ENCODE measurements at places on chromosomes 3 and 15. TPM values are rescaled to one million over a fixed set of nuclear protein-coding genes. Genes with fewer than 3 reads are reported as not detected.

DNA sequence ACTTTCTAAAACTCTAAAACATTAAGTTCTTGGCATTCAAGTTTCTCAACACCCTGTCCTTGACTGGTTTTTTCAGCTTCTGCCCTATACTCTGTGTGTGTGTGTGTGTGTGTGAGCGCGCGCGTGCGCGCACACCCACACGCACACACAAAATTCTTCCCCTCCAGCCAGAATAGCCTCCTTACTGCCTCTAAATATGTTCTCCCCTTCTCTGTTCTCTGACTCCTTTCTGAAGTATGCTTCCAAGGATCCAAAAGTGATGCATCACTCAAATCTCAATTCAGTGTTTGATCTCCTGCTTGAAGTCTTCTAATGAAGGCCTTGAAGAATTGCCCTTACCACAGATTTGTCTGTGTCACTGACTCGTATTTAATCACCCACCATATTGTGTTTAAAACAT, 129.8 kb downstream of the SLC25A26 start:
- DNase-seq, result no peak

GRCh38 chr3:89697321-89697916, 590.0 kb downstream of the EPHA3 start:
- no peak for DNase-seq

- peak; percentile 7 for DNase-seq
These were observed 92.7 kb upstream of the OCA2 start for GRCh38 chr15:28191832-28192231.

DNA sequence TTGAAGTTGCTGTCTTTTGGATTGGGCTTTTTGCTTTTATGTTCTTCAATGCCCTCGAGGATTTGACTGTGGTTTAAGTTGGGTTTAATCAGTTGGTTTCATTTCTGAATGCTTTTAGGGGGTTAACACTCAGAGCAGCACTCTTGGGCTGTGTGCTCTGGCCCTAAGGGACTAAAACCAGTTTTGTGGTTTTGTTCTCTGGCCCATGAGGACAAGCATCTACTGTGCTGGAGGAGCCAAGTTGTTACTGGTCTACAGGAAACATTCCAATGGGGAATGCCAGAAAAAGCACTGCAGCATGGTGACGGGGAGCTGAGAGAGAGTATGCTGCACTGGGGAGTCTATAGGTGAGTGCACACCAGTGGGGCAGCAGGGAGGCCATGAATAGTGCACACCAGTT, 596.9 kb downstream of the ZBBX start:
- DNase-seq, result no peak

- DNase-seq, result no peak
These were observed 101.2 kb upstream of the MEX3B start for GRCh38 chr15:82146990-82147461.

GRCh38 chr3:180284331-180285110, 247.8 kb upstream of the PEX5L start:
- DNase-seq, result no peak

GRCh38 chr3:187773233-187774184, 28.2 kb upstream of the BCL6 start:
- no peak for DNase-seq

- no peak for DNase-seq
These were observed 33.2 kb downstream of the SMAD6 start for GRCh38 chr15:66734961-66735908.

DNA sequence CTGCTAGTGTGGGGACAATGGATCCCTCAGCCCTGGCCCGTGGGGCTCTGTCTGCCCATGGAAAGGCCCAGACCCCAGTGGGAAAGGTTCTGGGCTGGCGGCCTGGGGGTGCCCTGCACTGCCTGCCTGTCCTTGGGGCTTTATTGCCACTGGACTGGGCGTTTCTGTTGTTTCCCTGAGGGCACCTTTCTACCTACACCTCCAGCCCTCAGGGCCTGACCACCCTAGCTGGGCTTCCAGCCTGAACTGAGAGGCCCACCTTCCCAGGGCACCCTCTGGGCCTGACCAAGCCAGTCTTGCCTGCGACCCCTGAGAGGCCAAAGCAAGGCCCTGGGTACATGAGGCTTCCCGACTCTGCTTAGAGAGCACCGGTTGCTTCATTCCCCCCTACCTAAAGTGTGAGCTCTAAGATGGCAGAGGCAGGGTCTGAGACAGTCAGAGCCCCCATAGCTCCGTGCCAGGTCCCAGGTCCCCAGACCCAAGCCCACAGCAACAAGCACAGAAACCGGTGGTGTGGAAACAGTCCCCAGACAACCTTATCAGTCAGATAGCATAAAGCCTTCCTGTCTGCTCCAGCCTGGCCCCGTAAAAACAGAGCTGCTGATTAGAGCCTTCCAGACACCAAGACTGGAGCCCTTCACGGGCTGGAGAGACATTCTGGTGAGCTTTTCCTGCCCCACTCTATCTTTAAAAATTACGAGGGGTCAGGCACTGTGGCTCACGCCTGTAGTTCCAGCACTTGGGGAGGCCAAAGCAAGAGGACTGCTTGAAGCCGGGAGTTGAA, 102.8 kb downstream of the CHSY1 start:
- no peak for DNase-seq

GRCh38 chr3:181278468-181279238, 289.1 kb upstream of the DNAJC19 start:
- DNase-seq, result no peak

DNA sequence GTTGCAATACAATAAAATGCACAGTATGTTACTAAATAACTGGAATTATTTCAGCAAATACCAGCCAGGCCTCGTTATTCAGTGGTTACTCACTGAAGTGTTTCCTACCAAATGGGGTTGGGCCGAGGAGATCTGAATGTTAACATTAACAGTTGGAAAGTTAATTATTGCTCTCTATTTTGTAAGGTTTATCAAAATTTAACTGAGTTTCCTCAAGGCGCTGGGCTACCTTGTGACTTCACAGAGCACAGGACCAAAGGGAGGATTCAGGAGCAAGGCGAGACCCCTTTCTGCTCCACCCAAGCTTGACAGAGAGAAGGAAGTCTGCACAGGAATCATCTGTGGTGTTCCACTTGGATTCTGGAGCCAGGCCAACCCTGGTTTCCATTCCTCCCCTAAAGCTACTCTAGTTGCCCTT, 21.6 kb downstream of the ADAMTS9 start:
- DNase-seq, result no peak

DNA sequence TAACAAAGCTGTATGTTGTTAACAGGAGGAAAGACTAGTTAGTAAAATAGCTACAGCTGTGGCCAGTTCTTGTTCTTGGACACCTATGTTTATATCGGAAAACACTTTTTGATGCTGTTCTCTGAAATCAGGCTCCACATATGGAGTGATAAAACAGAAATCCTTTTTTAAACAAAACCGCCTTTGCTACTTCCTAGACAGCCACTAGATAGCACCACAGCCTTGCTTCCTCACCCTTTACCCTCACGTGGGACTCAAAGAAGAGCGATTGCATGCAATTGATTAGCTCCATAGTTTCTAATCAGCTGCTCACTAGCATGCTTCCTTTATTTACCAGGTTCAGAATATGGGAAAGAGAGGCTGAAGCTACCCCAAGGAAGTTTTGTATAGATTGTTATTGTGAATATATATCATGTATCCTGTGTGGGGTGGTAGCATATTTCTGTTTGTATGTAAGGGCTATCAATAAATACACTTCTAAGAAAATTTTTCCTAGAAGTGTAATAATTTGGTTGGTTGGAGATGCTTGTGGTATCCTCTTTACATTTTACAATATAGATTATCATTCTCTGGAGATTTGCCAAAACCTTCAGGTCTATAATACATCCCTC, 4.3 kb upstream of the MTFMT start:
- no peak for DNase-seq

- no peak for DNase-seq
These were observed 36.5 kb downstream of the ECT2 start for GRCh38 chr3:172787019-172787418.

- DNase-seq, result no peak
These were observed 8.1 kb downstream of the PGBD4 start for GRCh38 chr15:34109797-34110663.

DNA sequence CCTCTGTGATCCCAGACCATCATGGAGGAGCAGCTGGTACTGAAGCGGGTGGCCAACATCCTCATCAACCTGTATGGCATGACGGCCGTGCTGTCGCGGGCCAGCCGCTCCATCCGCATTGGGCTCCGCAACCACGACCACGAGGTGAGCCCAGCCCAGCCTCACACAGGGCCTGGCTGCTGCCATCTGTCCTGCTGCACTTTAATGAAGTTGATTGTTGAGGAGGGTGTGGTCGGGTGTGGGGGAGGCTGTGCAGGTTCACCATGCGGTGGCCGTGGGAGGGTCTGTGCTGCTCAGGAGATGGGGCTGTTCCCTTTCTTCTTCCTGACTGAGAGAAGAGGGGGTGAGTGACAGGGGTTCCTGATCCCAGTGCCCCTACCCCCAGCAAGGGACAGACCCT, 30.6 kb downstream of the ACAD9 start:
- peak; percentile 6 for DNase-seq

DNA sequence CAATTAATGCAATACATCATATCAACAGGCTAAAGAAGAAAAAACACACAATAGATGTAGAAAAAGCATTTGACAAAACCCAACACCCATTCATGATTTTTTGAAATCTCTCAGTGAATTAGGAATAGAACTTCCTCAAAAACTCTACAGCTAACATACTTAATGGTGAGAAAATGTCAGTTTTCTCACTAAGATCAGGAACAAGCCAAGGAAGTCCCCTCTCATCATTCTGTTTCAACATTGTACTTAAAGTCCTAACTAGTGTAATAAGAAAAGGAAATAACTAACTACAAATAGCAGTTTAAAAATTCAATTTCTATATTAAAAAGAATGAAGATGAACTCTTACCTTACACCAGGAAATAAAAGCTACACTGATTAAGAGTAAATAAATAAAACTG, 77.8 kb downstream of the DCLK3 start:
- no peak for DNase-seq

- DNase-seq, result no peak
These were observed 298.9 kb upstream of the CBLB start for GRCh38 chr3:106167728-106168127.

- DNase-seq, result peak; percentile 66
These were observed 408 bp downstream of the WDR82 start for GRCh38 chr3:52277972-52278509.

- no peak for DNase-seq
These were observed 47.6 kb downstream of the MBNL1 start for GRCh38 chr3:152316318-152316717.

Gene C3orf20
- not detected for total RNA-seq

Gene SEMA7A
- total RNA-seq, result 2.2 TPM

Gene VPS18
- 26.1 TPM for total RNA-seq

Gene LIPC
- not detected for total RNA-seq

Gene DGKG
- total RNA-seq, result 11.2 TPM

Gene OXSM
- 26.3 TPM for total RNA-seq

Gene LTF
- total RNA-seq, result 5.1 TPM

Gene ROPN1
- total RNA-seq, result not detected

Gene STAC
- 1.7 TPM for total RNA-seq

Gene CAND2
- 151 TPM for total RNA-seq

Data from gastrocnemius medialis (tissue), 4 donors.